Sigmoid colon (tissue), 7 donors: ENCODE measurements at places on chromosomes 4 and X. TPM values are rescaled to one million over a fixed set of nuclear protein-coding genes. Genes with fewer than 3 reads are reported as not detected.

- DNase-seq: no peak
These were observed 200.6 kb downstream of the CHIC2 start for GRCh38 chr4:53863736-53864365.

GRCh38 chrX:120781403-120781802, 94.3 kb downstream of the CT47B1 start:
- no peak for DNase-seq

GRCh38 chr4:55609393-55609866, 17.4 kb upstream of the PDCL2 start:
- no peak for DNase-seq

GRCh38 chrX:24777660-24778059, 83.9 kb downstream of the POLA1 start:
- DNase-seq: no peak

- DNase-seq: no peak
These were observed 40.5 kb upstream of the BMP3 start for GRCh38 chr4:80989921-80990544.

DNA sequence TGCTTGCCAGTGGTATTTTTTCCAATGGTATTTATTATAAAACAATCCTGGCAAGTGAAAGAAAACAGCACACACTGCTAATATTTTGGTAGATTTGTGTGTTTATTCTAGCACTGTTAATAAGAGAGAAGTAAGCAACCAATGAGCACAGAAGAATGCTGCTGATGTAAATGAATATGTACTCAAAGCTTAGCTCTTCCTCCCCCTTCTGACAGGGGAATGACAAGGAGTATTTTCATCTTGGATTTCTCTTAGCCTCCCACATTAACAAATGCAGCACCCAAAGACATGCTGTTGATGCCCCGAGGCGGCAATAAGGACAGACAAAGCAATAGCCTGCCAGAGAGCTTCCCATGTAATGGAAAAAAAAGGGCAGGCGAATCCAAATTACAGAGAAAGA, 18.6 kb downstream of the ARHGAP6 start:
- DNase-seq: peak; percentile 68

- DNase-seq: no peak
These were observed 146.4 kb downstream of the EDA start for GRCh38 chrX:69762340-69762739.

- DNase-seq: no peak
These were observed 41.2 kb downstream of the LAS1L start for GRCh38 chrX:65493431-65493830.

GRCh38 chr4:22363036-22363435, 152.8 kb downstream of the ADGRA3 start:
- no peak for DNase-seq

- DNase-seq: no peak
These were observed 9.3 kb downstream of the ZNF185 start for GRCh38 chrX:152907084-152907651.

DNA sequence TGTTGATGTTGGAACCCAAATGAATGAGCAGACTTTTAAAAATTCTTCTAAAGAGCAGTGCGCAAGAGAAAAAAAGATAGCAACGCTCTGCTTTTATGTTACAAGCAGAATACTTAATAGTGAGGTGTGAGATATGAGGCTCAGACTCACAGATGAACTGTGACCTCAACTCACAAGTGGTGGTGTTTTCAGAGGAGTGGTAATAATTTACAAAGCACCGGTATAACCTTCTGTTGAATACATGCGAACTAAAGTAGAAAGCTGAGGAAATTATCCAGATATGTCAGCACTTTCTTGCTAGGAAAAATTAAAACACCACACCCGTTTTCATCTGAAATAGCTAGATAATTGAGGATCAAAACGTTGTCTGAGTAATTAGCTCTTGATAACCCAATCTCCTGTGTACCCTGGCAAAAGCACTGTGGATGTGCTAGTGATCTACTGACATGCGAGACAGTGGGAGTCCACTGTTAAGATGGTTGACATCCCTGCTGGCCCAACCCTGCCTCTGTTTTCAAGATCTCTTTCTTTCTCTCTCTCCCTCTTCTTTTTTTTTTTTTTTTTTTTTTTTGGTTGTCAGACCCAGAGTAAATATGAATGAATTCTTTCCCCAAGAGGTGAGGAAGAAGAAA, 6.9 kb upstream of the TLL1 start:
- DNase-seq: no peak

DNA sequence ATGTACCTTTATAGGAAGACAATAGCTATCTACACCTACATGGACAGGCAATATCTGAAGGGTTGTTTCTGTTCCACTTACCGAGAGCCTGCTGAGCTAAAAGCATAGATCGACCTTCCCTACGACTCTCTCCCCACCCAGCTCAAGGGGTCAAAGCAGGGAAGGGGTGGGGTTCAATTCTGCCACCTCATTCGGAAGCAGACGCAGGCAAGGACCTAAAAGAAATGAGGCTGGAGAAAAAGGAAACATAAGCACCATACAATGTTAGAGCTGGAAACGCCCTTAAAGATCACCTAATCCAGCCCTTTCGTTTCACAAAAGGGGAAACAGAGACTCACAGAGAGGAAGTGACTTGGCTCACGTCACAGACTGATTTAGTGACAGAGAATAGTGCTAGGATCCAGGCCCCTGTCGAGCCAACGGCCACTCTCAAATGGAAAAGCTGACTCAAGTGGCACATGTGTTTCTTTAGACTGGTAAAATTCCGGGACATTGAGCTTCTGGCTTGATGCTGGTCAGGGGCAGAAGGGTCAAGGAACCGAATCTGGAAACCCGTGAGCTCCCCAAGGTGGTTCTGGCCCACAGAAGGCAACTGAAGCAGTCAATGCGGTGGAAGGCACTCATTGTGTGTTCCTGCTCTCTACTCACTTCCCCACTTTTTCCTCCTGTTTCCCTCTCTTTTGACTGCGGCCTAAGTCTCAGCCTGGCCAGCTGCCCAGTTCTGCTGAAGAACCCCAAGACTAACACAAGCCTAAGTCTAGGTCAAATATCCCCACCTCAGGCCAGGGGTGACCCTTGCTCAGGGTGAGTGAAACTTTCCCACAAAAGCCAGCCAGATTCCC, 7.5 kb downstream of the SEPTIN6 start:
- DNase-seq: peak; percentile 73

- DNase-seq: no peak
These were observed 35.8 kb downstream of the RHOH start for GRCh38 chr4:40232610-40233009.

- DNase-seq: no peak
These were observed 837.3 kb downstream of the PCDH7 start for GRCh38 chr4:31557437-31557836.

GRCh38 chr4:22692736-22693135, at the start of gene GBA3:
Gene GBA3 (plus strand): TSS chr4:22692937.
- DNase-seq: no peak

- no peak for DNase-seq
These were observed 118.2 kb downstream of the PPP3CA start for GRCh38 chr4:101229116-101229515.

- no peak for DNase-seq
These were observed 37.5 kb downstream of the CBR4 start for GRCh38 chr4:168972596-168972995.

DNA sequence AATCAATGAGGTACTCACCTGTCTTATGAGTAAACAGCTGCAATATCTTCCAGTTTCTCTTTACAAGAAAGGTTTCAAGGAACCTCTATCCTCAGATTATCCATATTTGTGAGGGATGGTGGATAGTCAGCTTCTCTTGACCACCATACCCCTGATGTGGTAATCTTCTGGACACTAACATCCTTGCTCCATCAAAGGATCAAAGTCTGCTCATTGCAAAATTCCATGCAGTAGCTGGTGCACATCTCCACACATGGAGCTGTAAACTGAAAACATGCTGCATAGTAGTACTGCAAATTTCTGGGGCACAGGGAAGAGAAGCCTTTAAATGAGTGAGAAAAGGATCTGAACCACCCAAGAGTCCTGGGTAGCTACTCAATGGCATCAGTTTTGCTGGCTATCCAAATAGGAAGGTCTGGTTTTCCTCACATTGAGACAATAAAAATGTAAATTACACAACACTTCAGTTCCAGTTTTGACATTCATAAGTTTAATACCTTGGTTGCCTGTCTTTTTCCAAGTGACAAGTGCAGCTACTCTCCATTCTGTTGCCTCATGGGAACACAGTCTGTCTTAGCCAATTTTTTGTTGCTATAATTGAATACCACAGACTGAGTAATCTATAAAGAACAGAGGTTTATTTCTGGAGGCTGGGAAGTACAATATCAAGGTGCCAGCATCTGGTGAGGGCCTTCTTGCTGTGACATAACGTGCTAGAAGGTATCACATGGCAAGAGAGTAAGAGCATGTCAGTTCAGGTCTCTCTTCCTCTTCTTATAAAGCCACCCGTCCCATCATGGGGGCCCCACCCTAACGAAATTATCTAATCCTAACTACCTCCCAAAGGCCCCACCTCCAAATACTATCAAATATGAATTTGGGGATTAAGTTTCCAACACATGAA, 34.4 kb upstream of the ARHGEF6 start:
- DNase-seq: no peak

- no peak for DNase-seq
These were observed 156.3 kb upstream of the VEGFC start for GRCh38 chr4:176949029-176949428.

DNA sequence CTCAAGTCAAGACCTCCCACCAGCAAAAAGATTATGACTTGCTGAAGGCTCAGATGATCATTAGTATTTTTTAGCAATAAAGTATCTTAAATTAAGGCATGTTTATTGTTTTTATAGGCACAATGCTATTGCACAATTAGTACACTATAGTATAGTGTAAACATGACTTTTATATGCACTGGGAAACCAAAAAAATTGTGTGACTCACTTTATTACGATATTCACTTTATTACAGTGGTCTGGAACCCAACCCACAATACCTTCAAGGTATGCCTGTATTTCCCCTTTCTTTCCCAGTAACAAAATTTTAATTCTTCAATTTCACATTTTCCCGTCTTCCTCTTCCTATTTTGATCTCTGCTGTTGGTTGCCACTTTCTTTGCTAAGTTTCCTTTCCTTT, 37.7 kb downstream of the ZCCHC12 start:
- DNase-seq: no peak

GRCh38 chrX:50204364-50204899, at the start of gene CCNB3:
Gene CCNB3 (plus strand): TSS chrX:50204765. CDS start chrX:50285164, 80,399 bp downstream.
- peak; percentile 81 for DNase-seq

DNA sequence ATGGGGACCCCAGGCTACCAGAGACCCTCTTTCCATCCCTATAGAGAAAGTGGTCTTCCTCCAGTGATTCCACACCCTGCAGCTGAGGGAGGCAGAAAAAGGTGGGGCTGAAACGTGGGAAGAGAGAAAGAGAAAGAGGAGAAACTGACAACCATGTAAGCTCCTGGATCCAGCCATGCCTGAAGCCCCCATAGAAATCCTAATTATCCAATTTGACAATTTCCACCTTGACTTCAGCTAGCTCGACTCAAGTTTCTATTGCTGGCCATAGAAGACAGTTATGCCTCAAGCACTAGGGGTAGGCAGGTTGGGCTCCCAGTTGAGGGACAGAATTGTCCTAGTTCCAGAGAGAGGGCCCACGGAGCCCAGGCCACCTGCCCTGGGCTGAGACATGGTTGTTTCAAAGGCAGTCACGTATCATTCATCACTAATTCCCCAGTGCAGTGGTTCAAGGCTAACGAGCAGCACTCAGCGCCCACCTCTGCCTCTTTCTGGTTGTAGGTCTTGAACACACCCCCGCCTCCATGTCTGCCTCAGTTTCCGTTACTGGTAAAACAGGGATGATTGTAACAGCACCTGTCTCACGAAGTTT, 39.8 kb upstream of the ASMTL start:
- peak; percentile 39 for DNase-seq

- peak; percentile 85 for DNase-seq
These were observed 52.5 kb downstream of the SYNPO2 start for GRCh38 chr4:118941149-118941548.

DNA sequence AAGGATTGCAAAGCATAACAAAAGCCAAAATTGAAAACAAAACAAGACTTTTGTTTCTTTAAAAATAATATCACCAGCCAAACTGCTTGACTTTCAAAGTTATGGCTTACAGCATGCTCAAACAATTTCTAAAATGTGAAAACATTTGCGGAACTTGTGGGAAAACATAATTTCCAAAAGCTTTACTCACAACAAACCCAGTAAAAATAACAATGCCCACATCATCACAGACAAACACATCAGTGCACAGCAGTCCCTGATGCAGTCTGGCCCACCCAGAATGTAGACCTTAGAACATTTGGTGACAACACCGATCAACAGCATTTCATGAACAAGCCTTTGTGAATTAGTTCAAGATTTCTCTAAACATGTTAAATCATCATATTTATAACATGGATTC, 98.9 kb downstream of the ARHGAP6 start:
- DNase-seq: no peak

DNA sequence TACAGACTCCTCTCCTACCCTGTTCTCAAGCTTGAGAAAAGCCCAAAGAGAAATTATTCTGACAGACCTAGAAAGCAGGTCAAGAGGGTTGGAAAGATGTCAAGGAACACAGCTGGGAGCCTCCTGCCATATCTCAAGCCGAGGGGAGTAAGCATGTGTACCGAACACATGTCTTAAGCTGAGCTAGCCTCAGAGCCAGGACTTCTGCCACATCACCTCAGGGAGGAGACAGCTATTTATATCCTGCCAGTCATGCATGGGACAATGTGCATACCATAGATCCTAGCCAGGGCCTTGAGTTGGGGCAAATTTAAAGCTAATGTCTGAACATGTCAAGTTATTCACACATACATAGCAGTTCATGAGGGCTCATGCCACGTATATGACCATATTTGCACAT, 11.8 kb downstream of the TMEM31 start:
- no peak for DNase-seq

- DNase-seq: no peak
These were observed 28.3 kb downstream of the AREG start for GRCh38 chr4:74473155-74473811.

DNA sequence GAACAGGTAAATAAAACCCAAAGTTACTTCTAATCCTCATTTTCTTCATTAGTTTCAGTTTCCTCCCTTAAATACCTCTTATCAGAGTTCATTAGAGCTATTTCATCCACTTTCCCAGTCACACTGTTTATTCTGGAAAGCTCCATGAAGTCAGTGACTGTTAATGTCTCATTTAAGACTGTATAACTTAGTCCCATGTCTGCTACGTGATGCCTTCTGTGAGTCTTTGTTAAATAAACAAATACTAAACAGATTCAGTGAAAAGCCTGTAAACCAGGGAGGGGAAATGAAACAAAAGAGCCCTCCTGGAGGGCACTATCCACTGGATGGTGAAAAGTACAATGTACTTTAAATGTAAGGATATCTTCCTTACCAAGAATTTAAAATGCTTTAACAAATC, 24.7 kb downstream of the ACE2 start:
- DNase-seq: no peak

- DNase-seq: no peak
These were observed 29.3 kb upstream of the SCOC start for GRCh38 chr4:140344101-140344500.

- DNase-seq: no peak
These were observed 43.4 kb downstream of the SMARCAD1 start for GRCh38 chr4:94251094-94251493.

GRCh38 chrX:13285229-13285628, 34.6 kb downstream of the ATXN3L start:
- DNase-seq: no peak

MID2 gene
- total RNA-seq: 30.8 TPM

ZNF630 gene
- 4.6 TPM for total RNA-seq

SCFD2 gene
- 10.7 TPM for total RNA-seq

IL2RG gene
- 3.2 TPM for total RNA-seq

USP38 gene
- 16.3 TPM for total RNA-seq

CLGN gene
- 14.0 TPM for total RNA-seq

TRAM1L1 gene
- 2.9 TPM for total RNA-seq

TBX22 gene
- total RNA-seq: not detected

RASGEF1B gene
- total RNA-seq: 11.4 TPM

GPAT3 gene
- 23.1 TPM for total RNA-seq

MAPK10 gene
- total RNA-seq: 26.2 TPM

CT45A1 gene
- total RNA-seq: not detected
